ENCODE measurements at places on chromosomes 6 and 20. TPM values are rescaled to one million over a fixed set of nuclear protein-coding genes. Genes with fewer than 3 reads are reported as not detected.
A peak's percentile ranks its signal among the peaks of the same experiment; 100 is the strongest.

- DNase-seq = no peak
These were observed 4.3 kb downstream of the REV3L start for GRCh38 chr6:111478749-111479148.

Gene HTR1B
- 0.37 TPM for polyA plus RNA-seq

DNA sequence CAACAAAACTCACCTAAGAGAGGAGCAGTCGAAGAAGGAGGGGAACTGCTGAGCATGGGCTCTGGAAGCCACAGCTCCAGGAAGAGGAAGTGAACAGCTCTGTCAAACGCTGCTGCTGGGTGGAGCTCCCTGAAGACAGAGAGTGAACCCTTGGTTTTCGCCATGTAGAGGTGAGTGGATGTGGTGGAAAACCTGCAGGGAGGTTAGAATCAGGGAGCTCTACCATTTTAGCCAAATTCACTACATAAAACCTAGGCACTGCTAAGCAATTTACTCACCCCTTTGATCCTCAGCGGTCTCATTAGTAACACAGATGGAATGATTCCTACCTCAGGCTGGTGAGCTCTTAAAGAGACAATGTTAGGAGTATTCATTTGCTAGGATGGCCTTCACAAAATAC lies 19.4 kb upstream of the TFAP2A start:
- no peak for DNase-seq

Gene TBC1D20
- 35.1 TPM for polyA plus RNA-seq

Gene BCKDHB
- polyA plus RNA-seq = 31.6 TPM

DNA sequence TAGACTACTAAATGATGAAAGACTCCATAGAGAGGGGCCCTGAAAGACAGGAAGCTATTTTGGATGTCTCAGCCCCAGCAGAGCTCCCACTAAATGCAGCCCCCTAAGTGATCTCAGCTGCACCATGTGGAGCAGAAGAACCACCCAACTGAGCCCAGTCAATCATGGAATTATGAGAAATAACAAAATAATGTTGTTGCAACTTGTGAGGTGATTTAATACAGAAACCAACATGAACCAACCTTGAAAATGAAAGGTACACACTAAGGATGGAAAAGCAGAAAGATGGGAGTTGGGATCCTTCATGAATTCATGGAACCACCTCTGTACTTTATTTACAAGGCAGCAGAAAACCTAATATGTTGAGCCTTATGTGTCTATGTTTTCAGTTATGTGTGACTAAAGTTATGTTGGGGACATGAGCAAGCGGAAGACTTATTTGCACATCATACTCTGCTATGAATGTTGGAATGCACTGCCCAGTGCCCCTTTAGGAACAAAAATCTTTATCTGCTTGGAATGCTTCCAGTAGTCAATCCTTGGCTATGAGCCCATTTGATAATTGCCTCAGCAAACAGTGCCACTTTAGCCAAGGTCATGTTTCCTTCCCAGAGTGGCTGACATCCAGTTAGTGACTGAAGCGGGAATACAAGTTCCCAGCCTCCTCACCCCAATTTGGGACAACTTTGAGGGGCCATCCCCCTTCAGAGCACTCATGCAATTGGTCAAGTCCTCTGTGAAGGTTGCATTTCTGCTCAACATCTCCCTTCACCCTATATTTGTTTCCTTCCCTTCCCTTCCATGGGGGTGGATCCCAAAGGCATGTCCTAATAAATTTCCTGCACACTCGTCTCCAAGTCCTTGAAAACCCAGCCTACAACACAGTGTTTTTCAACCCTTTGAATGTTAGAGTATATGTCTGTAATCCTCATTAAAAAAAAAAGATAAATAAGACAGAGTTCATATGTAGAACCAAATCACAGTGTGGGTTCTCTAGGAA lies 18.4 kb downstream of the TP53RK start:
- no peak for DNase-seq

DNA sequence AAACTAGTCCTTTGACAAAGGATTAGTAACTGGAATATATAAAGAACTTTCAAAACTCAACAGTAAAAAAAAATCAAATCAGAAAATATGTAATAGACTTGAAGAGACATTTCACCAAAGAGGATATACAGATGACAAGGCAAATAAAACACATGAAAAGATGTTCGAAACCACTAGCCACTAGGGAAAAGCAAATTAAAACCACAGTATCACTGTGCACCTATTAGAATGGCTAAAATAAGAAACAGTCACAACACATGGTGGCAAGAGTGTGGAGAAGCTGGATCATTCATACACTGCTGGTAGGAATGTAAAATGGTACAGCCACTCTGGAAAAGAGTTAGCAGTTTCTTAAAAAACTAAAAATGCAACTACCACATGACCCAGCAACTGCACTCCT lies 14.9 kb downstream of the ZBTB2 start:
- no peak for DNase-seq

DNA sequence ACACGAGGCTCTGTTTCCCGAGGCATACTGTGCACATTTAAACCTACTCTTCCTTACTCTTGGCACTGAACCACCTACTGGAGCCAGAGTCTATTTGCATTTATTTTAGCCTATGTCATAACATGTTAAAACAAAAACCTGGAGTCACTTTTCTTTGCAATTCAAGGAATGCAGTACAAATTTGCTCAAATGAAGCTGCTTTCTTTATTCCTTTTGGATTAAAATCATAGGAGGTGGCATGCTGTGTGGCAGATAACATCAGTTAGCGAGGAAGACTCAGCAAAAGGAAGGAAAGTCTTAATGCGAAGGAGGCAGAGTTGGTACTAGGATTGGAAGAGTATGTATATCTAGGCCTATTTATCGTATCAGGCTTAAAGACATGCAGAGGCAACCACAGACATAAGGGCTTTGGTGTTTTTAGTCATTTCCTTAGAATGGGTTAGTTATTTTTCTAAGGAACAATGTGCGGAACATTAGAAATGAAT lies 92.9 kb downstream of the SAMD3 start:
- DNase-seq = no peak

Gene RBM24
- polyA plus RNA-seq = 0.37 TPM

Gene FOXC1
- 74.7 TPM for polyA plus RNA-seq

Gene KPNA5
- 19.0 TPM for polyA plus RNA-seq

DNA sequence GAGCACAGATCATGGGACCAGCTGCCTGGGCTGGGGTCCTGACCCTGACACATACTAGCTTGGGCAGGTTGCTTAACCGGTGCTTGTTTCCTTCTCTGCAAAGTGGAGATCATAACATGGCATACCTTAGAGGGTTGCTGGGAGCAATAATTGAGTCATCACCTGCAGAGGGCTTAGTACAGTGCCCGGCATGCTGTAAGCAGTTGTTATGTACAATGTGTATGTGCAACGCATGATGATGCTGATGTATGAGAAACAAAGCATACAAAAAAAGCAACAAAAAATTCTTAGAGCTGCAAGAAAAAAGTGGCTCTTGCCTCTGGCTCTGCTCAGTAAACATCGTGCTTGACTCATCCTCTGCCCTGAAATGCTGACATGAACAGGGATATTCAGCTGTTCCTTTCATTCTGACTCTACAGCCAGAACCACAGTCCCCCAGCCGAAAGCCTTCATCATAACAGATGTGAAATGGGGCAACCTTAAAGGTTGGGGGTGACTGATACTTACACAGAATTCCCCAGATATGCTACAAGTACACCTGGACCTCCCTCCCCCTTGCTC lies 91.7 kb downstream of the CLIC5 start:
- DNase-seq = no peak

DNA sequence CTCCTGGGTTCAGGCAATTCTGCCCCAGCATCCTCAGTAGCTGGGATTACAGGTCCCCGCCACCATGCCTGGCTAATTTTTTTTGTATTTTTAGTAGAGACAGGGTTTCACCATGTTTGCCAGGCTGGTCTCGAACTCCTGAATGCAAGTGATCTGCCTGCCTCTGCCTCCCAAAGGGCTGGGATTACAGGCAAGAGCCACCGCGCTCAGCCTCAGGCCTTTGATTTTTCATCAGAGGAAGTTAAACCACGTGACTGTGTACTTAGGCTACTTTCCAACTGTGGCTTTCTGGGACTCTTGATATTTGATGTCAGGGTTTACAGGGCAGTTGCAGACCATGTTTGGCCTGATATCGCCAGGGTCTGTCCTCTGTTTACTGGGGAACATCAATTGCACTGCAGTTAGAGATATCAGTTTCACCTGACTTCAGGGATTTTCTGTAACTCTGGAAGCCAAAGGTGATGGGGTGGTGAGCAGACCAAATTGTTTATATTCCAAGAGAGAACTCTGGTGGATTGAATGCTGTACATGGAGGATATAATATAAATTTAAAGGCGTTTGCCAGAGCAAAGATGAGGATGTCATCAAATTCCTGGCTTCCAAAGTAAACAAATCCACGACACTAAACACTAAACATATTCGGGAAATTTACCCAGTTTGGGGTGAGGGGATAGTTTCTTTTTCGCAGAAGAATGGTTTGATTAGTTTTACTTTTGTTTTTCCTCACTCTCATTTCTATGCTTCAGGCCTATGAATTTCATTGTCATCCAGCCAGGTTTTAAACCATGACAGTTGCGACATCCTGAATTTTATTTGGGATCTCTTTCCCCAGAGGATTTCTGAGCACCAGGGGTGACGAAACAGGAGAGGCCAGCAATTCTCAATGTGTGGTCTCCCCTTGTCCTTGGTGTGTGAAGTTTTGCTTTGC lies 4.2 kb downstream of the PSMF1 start:
- peak; percentile 14 for DNase-seq
